ENCODE measurements at places on chromosomes 4 and X. TPM values are rescaled to one million over a fixed set of nuclear protein-coding genes. Genes with fewer than 3 reads are reported as not detected.

Gene CSN1S1
- total RNA-seq = not detected

Gene EVC2
- not detected for total RNA-seq

- H3K27ac ChIP-seq = no peak overlapping the region
- H3K27me3 ChIP-seq = no peaks in the 10 kb centered on the region
- no peak overlapping the region for H3K4me3 ChIP-seq
- no peaks in the 10 kb centered on the region for H3K4me1 ChIP-seq
- DNase-seq = no peak
- H3K36me3 ChIP-seq = no peaks in the 10 kb centered on the region
Observed at GRCh38 chrX:68841251-68842049, 12.6 kb downstream of the EFNB1 start.

GRCh38 chrX:104084534-104085277 is 8.7 kb upstream of the TMSB15C start:
- H3K36me3 ChIP-seq = no peaks in the 10 kb centered on the region
- no peak overlapping the region for H3K27ac ChIP-seq
- H3K4me1 ChIP-seq = no peaks in the 10 kb centered on the region
- DNase-seq = no peak
- no peak overlapping the region for H3K4me3 ChIP-seq

All from activated naive CD8-positive, alpha-beta T cell treated with anti-CD3 and anti-CD28 coated beads for 36 hours (primary cell).